ENCODE measurements at places on chromosomes 4 and X.

DNA sequence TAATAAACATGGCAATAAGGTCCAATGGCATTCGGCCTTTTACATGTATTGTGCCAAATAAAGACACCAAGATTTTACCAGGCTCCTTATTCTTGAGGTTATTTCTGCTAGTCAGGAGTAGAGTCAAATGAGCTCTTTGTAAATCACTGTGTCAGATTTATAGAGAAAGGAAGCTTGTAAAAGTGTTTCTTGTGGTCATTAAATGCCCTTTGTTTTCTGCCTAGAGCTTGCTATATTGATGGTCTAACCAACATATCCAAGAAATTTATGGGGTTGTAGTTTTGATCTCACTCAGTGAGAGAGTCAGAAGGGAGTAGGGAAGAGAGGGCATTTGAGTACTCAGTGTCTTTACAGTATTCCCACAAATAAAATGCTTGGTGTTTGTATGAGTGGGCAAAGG, 86.2 kb upstream of the FRMPD4 start:
- no peak for DNase-seq

GRCh38 chrX:130498653-130499274, 97.0 kb downstream of the RBMX2 start:
- DNase-seq, result no peak

GRCh38 chr4:155617296-155617695, 49.4 kb upstream of the GUCY1A1 start:
- no peak for DNase-seq

DNA sequence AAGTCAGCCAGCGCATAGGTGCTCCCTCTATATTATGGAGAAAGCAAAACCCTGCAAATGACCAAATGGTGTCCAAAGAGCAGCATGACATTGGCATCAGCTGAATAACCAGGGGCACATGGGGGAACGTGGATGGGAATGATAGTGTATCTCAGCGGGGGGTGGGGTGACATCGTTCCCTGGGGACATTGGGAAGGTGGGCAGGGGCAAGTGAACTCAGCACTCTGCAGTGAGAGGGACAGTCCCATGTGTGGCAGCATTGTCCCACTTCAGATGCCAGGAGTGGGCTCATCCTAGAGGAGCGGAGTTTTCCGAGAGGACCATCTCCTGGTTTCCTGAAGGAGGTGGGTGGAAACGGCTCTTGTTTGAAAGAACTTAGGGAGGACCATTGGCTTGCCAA, 64.8 kb downstream of the NELFA start:
- DNase-seq, result no peak

GRCh38 chr4:51923343-51923742, 80.4 kb downstream of the DCUN1D4 start:
- no peak for DNase-seq

DNA sequence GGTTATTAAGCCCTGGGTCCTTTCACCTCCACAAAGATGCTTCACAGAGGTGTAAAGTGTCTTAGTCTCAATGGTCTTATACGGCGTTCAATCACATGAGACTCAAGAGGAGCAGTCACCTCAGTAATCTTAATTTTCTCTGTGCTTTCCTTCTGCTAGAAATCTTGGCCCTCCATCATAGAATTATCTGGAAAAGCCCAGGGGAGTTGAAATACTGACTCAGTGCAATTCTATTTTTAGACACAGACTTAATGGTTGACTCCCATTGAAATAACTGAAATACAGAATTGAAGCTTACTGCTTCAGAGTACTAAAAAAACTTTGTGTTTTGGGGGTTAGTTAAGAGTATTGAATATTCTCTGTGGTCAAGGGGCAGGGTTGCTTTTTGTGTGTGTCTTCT, 94.5 kb upstream of the IL15 start:
- no peak for DNase-seq

- DNase-seq, result no peak
Observed at GRCh38 chr4:26789208-26789607, 71.4 kb upstream of the STIM2 start.

GRCh38 chr4:118281611-118282442, 71.0 kb downstream of the PRSS12 start:
- DNase-seq, result no peak

DNA sequence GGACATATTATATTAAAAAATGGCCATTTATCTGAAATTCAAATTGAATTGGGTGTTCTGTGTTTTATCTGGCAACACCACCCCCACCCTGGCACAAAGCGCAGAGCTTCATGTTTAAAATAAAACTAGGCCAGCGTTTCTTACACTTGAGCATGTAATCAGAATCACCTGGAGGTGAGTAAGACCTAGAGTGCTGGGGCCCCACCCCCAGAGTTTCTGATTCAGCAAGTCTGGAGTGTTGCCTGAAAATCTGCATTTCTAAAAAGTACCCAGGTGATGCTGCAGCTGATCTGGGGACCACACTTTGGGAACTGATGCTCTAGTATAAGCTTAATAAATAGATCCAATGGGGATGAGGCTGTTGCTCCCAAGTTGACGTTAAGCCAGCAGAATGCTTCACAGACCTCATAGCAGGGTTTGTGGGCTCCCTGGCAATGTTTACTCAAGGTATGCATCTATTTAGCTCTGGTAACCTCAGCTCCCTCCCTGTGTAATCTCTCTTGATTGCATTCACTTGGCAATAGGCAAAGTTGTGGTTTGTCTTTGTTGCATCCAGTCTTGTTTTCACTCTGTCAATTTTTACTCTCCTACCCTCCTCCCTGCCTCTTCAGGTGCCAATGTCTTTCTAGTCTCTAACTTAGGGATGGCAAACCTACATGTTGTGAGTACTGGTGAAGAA, 99.8 kb upstream of the TEX13D start:
- no peak for DNase-seq

GRCh38 chrX:135275973-135276372, 24.1 kb downstream of the ETDA start:
- no peak for DNase-seq

- no peak for DNase-seq
Observed at GRCh38 chr4:172813359-172813923, 355.2 kb upstream of the GALNT7 start.

DNA sequence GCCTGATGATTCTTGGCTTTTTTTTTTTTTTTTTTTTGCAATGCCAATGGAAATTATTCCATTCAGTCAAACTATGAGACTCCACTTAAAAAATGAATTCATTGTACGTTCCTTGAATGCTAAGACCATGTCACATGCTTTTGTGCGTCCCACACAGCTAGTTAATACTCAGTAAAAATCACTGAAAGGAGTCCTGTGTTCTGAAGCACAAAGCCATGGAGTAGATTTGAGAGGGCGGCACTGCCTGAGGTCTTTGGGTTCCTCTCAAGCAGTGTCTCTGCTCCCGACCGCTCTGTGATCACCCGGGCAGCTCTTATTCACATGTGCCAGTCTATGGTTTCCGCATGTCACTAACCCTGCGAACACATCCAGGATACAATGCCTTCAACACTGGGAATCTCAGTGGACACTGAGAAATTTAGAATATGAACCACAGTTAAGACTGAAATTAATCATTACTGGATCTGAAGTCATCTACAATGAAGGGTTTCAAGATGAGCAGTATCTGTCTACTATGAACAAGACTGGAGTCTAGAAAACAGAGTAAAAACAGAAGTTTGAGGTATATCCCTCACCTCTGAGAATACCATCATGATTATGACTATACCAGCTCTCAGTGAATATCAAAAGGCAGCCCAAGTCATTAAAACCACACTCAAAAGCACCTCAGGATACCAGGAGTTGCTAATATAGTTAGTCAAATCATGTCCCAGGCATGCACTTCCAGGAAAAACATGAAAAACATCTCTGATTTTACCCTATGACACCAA, 193.0 kb downstream of the MGST2 start:
- DNase-seq, result no peak

- no peak for DNase-seq
Observed at GRCh38 chr4:116180157-116180601, 905.2 kb downstream of the TRAM1L1 start.

- no peak for DNase-seq
Observed at GRCh38 chrX:102042372-102043325, 82.8 kb upstream of the TCEAL2 start.

DNA sequence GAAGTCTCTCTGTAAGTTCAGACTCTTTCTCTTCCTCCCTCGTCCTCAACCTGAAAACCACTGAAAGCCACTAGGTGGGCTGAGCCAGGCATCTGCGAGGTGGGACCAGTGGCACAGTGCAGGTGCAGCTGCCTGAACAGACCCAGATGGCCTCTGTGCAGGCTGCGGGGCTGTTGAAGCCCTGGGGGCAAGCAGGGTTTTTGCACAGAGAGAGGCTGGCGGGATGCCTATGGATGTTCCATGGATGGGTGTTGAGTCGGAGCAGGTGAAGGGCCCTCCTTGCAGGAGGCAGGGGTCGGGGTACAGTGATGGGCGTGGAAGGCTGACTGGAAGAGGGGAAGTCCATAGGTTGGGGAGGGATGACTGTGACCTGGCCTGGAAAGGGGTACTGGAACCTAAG, 350.2 kb upstream of the FAT1 start:
- no peak for DNase-seq

DNA sequence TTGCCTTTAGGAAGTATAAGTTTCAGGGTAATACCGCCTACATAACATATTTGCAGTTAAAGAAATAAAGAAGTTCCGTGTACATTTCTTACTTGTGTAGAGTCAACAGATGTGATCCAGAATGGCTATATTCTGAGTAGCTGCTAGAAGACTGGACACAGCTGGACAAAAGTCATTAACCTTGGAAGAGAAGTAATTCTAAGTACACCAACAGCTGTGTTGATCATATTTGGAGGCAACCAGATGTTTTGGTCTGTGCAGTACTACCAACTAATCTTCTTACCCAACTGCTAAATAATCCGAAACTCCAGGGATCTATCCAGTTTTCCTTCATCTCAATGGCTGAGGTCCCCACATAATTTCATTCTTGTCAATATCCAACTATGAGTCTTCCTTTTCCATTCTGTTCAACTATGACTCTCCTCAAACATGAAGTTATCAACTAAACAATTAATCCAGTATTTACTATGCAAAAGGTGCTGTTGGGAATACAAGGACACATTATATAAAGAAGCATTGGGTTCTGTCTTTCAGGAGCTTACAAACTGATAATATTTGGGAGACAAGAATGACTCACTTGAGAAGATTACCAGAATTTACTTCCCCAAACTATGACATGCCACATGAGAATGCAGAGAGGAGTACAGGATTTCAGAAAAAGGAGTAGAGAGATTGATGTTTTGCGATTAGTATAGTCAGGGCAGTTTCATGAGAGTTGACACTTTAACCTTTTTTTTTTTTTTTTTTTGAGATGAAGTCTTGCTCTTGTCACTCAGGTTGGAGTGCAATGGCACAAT, 78.2 kb downstream of the COL4A6 start:
- DNase-seq, result no peak

DNA sequence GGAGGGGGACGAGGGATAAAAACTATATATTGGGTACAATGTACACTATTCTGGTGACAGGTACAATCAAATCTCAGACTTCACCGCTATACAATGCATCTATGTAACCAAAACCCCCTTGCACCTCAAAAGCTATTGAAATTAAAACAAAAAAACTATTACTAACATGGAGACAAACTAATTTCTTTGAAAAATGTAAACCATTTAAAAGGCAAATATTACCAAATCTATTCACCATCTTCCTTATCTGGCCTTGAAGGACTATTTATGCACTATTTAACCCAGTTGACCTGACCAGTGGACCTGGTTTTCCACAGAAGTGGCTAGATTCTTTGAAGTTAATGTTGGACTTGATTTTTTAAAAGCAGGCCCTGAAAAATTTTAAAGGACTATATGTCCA, 212.3 kb upstream of the RPS6KA3 start:
- DNase-seq, result no peak

GRCh38 chr4:31045724-31046318, 325.7 kb downstream of the PCDH7 start:
- no peak for DNase-seq

GRCh38 chrX:72620550-72621145, 48.0 kb upstream of the HDAC8 start:
- DNase-seq, result no peak

DNA sequence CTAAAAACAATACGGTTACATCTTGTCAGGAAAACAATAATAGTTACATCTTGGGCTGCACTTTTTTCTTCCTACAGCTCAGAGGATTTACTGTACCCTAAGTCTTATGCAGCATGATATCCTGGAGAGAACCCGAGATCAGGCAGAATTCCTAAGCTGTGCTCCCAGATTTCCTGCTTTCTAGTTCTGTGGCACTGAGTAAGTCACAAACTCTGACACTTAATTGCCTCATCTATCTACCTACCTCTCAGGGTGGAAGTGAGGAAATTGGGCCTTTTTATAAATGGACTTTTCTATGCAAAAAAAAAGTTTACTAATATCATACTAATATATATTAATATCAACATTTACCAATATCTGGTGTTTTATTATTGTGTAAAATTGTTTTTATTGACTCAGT, 438.5 kb downstream of the INPP4B start:
- DNase-seq, result no peak

- DNase-seq, result no peak
Observed at GRCh38 chr4:10809905-10810304, 125.3 kb upstream of the CLNK start.

DNA sequence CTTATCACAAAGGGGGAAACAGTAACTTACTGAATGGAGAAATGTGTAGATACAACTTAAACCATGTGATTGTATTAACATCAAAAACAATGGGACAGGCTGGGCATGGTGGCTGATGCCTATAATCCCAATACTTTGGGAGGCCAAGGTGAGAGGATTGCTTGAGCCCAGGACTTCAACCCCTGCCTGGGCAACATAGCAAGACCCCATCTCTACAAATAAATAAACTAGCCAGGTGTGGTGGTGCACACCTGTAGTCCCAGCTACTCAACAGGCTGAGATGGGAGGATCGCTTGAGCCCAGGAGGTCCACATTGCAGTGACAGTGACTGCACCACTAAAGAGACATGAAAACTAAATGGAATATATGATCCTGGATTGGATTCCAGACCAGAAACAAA, 26.4 kb downstream of the TMEM184C start:
- no peak for DNase-seq

DNA sequence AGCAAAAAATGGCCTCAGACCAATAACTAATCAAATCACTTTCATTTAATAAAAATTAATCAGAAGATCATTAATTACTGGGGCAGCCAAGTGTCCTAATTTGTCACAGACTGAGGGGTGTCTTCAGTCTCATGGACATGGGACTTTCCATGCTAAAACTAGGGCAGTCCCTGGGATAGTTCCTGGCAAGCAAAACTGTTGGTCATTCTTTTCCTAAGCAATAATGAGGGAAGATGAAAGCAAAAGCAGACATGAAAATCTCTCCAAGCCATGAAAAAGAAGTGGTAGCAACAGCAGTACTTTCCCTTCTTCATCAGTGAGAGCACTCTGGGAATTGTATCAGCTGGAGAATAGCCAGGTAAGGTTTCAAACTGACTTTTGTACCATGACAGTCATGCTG, 3.7 kb upstream of the ANTXR2 start:
- DNase-seq, result no peak

DNA sequence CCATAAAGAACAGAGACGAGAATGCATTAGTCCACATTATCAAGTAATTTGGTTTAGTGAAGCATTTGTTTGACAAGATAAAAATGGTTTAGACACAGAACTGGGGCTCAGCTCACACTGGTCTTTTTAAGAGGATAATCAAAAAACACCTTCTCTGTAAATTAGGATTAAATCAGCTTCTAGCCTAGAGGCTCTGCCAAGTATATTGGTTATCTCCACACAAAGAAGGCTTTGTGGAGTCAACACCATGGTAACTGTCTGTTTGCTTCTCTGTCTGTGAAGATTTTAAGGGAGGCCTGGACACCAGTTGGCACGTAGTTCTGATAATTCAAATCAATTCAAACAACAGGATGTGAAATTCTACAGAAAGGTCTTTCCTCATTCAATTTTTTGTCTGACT, 687.0 kb downstream of the DMD start:
- no peak for DNase-seq

All from activated CD8-positive, alpha-beta memory T cell treated with anti-CD3 and anti-CD28 coated beads for 4 hours (primary cell).